ENCODE measurements at places on chromosomes 3 and 15.

DNA sequence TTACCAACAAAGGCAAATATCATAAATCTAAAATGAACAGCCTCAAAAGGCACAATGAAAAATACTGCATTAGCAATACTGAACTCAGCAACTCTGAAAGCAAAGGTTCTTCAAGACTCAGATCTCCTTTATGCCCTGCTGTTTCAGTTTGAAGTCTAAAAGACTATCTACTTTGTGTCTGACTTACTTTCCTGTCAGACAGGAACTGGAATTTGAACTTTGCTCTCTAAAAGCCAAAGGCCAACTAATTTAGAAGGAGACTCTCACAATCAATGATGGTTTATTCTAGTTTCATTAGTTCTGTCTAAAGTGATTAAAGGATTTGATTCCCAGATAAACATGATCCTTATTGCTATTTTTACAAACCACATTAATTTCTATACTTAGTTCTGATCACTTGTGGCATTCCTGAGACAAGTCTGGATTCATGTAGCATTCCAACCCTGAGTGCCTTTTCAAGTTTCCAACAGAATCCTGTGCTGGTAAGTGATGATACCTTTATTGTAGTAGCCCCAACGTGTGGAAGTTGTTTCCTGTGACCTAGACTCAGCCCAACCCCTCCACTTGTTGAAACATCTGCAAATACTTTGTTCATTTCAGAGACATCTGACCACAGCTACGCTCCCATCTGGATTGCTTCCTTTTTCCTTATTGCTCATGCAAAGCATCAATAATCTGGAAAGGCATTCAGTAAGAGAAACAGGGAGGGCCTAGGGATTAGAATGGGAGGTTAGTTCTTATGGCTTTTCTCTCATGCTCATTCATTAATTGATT, 14.9 kb upstream of the LEKR1 start:
- DNase-seq: peak; percentile 40

DNA sequence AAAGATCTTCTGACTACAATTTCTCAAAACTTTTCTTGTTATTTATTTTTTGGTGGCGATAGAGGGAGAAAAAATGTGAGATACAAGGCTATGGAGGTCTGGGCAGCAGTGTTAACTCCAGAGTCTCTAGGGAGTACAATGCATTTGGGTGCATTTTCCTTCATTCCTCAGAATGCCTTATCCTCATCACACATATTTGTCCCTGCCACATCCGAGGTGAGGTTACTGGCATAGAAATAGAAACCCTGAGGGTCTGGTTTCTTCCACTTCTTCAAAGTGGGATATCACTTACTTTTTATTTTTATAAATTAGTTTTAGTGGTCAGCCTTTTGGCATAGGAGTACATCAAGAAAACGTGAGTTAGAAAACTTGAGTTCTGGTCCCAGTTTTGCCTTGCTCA, 150.4 kb downstream of the TIGIT start:
- DNase-seq: no peak

DNA sequence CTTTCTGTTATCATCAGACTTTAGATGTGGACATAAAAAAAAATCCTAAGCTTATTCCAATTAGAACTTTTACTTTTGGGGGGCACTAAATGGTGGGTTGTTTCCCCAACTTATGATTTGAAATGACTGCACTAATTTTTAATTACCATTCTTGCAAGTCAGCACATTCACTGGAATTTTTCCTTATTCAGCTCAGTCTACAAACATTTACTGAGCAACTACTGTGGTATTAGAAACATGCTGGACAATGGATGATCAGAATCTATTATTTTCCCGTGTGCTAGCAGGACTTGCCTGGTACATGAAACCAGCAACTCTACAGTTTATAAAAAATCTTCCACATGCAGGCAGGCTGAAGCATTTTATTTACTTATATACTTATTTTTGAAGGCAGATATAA, 273.6 kb downstream of the FOXP1 start:
- DNase-seq: no peak

DNA sequence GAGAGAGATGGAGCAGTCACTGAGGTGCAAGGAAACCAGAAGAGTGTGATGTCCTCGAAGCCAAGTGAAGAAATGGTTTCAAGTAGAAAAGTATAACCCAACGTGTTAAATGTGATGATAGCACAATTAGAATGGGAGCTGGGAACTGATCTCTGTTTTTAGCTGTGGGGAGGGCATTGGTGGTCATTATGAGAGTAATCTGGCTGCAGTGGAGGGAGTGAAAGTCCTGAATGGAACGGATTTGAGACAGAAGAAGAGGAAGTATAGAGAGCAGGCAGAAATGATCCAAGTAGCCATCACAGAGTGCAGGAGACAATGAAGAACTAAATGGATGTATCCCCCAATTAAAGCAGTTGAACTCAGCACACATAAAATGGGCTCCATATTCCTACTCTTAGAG, 235.3 kb downstream of the IGSF11 start:
- no peak for DNase-seq

DNA sequence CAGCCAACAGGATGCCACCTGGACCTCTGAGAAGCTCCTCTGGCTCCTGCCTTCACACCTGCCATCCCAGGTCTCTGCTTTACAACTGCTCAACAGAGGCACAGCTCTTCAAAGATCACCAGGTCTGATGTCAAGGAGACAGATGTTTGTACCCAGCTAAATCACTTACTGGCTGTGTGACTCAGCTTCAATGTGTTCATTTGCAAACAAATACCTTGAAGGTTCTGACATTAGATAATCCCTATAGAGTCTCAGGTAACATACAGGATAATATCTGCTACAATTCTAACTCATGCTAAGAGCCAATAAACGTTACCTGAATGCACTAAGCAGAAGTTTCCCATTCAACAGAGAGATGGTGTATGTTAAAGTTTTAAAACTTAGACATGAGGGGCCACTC, 163.4 kb upstream of the IGF1R start:
- no peak for DNase-seq
